ENCODE measurements at places on chromosomes 2 and 18.

- peak; percentile 43 for DNase-seq
These were observed 148.2 kb upstream of the GLI2 start for GRCh38 chr2:120587279-120587996.

- DNase-seq, result no peak
These were observed 24.3 kb upstream of the STAT1 start for GRCh38 chr2:191038241-191038725.

DNA sequence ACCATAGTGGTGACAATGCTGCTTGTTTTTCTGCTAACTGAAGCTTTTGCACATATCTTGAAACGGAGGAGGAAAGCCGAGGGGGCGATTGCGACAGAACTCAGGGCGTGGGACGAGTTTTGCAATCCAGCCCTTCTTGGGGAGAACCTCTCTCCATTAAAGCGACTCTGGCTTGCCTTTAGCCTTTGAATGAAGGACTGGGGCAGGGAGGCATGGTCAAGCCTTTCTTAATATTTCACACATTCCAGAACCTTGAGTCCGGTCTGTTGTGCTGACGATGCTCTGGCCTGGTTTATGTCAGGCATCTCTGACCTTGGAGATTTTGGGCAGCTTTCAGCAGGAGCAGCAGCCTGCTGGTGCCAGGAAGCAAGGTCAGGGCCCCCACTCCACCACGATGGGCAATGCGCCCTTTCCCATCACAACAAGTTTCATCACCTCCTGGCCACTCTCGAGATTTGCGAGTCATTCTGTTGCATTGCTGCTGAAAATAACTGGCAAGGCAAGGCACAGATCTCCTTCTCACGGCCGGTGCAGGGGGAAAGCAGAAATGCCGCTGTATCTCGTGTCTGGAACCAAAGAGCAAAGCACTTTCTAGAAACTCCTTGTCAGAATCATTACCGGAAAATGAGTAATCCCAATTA lies 10.8 kb downstream of the EMILIN2 start:
- DNase-seq, result no peak

GRCh38 chr2:1837458-1837857 lies 93.1 kb upstream of the PXDN start:
- DNase-seq, result no peak

- DNase-seq, result no peak
These were observed 104.7 kb downstream of the LRATD1 start for GRCh38 chr2:14737201-14737600.

DNA sequence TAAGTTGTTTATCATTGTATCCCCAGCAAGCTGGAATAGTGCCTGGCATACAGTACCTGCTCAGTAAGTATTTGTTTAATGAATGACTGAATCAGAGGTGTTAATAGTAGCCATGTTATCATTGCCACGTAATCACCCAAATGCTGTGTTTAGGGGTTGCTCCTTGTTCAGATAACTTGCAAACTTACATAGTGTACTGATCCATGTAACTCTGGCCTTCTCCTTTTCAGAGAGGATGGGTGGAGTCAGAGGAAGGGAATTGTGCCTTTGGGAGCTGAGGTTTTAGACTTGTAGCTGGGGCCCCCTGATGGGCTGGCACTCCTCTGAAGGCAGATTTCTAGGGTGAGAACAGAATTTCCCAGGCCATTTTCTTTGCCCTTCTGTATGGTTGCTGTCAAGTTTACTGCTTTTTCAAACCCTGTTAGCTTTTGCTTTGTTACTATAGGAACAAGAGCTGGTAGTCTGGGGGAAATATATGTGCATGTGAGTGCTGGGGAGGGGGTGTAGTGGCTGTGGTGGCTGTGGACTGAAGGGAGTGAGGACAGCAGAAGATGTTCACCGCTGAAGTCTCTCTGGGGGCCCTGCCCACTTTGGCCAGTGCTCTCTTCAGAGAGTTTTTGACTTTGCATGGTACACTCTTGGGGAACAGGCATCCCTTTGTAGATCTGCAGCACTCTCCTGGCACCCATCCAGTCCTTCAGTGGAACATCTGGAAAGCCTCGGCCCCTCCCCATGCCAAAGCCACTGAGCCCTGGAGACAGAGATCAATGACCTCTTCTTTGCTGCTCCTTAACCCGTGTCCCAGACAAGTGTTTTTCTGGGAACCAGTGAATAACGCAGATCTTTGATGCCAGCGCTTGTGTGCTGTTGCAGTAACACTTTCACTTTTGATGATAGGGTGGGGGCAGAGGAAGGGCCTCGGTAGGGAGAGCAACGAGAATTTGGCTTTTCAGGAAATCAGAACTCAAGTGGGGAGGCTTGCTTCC lies 209.0 kb downstream of the PRKCE start:
- DNase-seq, result no peak

- DNase-seq, result no peak
These were observed 30.1 kb downstream of the GREB1L start for GRCh38 chr18:21272016-21272579.
